ENCODE measurements at places on chromosomes 7 and 10.

- no peak for DNase-seq
Observed at GRCh38 chr10:116049158-116049973, 223.6 kb downstream of the GFRA1 start.

- no peak for DNase-seq
Observed at GRCh38 chr7:132755538-132756483, 179.5 kb upstream of the PLXNA4 start.

GRCh38 chr7:10939237-10939910 lies 34.3 kb upstream of the PHF14 start:
- DNase-seq: no peak

GRCh38 chr7:141128931-141129330 lies 55.1 kb downstream of the TMEM178B start:
- DNase-seq: no peak

DNA sequence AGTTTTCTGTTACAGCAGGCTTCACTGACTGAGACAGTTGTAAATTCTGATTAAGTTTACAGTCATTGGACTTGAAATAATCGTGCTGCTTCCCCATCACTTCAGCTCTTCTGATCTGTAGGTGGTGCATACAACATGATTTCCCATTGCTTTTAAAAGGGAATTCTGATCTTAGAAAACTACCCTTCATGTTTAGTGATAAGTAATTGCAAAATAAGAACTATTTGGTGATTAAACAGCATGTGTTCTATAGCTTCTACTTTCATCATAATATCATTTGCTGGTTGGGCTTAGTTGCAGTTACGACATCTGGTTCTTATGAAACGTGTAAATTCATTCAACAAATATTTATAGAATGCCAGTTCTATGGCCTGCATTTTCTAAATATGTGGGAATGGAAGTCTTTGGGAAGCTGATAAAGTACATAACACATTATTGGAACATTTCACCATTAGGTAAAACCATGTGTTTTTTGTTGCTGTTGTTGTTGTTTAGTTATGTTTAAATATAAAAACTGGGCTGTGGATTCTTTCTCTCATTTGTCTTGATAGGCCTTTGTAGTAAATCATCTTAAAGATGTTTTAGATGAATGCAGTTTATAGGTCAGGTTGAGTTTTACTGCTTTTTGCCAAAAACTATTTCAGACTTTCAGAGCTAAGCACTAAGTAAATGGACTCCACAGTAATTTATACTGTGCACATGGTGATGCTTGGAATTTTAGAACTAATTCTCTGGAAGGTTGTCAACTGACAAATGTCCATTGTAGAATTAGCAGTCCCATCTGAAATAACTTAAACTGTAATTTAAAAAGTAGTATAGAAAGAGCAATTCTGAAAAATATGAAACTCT lies 13.1 kb downstream of the GNAI1 start:
- no peak for DNase-seq

DNA sequence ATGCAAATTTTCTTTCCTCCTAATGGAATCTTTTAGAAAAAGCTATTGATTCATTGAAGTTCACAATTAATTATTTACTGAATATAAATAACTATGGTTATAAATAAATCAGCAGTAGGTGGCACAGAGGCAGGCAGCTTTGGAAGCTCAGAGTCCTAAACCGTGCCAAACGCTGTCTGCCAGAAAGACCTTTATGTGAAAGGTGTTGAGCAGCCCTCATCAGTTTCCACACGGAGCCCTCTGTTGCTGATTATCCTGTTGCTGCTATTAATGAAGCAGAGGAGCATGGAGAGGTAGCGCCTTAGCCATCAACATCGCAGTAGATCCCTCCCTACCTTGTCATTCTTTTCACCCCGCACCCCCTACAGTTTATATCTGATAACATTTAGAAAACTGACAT lies 51.0 kb downstream of the RTKN2 start:
- DNase-seq: no peak

GRCh38 chr7:11615174-11615573 lies 216.8 kb downstream of the THSD7A start:
- DNase-seq: no peak

Data from stimulated activated CD8-positive, alpha-beta memory T cell treated with anti-CD3 and anti-CD28 coated beads, Interleukin-15, amount 100 ng/mL, for 48 hours (primary cell).